HT1080 (cell line): ENCODE measurements at places on chromosomes 13 and 19.
A peak's percentile ranks its signal among the peaks of the same experiment; 100 is the strongest.

DNA sequence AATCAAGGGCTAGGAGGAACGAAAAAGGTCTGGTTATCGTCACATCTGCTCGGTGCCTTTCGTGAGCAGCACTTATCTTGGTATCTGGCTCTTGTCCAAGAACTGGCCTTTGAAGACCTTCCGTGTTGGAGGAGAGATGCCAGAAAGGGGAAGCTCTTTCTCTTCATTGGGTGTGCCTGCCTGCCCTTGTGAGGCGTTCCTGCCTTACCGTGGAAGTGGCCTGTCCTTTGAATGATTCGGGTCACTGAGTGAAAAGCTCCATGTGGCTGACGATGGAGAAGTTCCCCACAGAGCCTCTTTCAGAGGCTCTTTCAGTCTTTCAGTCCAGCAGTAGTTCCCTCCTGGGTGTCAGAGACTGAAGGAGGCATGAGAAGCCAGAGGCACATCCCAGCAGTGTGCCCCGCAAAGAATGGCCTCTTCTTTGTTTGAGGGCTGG lies 121.5 kb upstream of the SLC10A2 start:
- DNase-seq = no peak

GRCh38 chr19:38658462-38659306 lies 11.2 kb downstream of the ACTN4 start:
- DNase-seq = peak; percentile 98

DNA sequence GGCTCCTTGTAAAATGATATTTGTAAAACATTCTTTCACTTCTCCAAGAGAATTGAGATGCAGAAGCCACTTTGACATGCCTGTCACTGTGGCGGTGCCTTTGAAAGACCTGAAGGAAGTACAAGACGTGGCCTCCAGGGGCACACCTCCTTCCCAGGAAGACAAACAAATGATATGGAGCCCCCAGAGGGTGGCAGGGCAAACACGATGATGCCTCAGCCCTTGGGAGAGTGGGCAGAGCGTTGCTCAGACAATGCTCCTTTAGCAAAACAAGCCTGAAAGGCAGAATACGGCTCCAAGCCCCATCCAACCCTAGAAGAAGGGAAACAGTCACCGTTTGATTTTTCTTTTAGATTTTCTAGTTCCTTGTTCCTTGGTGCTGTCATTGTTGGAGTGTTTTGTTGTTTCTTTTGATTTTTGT lies 9.2 kb upstream of the ATP12A start:
- DNase-seq = peak; percentile 52

- DNase-seq = no peak
Observed at GRCh38 chr19:28288572-28289264, 924.2 kb downstream of the UQCRFS1 start.

GRCh38 chr13:91655731-91656130 lies 257.3 kb downstream of the GPC5 start:
- no peak for DNase-seq

DNA sequence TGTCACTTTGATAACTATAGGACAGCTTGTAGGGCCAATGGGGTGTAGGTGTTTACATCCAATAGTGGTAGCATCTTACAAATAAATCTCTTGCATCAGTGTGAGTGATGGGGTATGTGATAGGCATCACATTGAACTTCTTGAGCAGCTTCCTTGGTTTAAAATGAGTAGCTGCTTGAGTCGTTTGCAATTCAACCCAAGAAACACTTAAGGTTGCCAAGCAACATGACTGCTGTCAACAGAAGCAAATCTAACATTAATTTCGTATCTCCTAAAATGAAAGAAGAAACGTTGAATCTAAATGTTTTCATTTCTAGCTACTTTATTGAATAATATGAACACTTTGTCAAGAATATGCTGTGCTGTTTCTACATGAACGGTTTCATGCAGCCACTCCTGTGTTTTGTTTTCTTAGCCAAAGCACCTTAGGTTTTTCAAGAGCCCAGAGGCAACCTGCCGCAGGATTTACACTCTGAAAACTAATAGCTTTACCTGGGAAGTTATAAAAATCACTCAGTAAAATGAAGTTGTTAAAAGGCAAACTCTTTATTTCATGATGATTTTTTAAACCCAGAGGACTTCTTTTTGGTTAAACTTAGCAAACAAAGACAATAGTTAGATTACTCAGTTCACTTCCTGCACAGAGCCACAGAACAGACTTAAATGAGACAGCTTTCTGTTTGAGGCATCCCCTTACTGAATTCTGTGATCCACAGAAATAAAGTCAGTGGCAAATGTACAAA lies 305.2 kb downstream of the MTUS2 start:
- DNase-seq = no peak

DNA sequence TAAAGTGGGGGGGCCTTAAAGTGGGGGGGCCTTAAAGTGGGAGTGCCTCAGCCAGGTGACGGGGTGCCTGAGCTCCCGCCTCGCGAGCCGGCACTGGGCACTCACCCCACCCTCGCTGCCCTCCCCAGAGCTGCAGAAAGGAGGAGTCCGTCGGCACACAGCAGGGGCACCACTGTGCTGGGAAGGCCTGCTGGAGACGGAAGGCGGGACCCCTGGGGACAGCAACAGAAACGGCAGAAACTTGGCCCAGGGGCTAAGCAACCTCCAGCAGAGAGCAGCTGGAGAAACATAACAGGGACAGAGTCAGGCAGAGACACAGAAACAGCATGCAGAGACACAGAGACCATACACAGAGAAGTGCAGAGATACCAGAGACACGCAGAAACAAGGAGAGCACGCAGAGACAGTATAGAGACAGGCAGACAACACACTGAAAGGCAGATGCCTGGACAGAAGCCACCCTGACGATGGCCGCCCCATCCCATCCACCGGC lies 7.9 kb downstream of the CFD start:
- no peak for DNase-seq

DNA sequence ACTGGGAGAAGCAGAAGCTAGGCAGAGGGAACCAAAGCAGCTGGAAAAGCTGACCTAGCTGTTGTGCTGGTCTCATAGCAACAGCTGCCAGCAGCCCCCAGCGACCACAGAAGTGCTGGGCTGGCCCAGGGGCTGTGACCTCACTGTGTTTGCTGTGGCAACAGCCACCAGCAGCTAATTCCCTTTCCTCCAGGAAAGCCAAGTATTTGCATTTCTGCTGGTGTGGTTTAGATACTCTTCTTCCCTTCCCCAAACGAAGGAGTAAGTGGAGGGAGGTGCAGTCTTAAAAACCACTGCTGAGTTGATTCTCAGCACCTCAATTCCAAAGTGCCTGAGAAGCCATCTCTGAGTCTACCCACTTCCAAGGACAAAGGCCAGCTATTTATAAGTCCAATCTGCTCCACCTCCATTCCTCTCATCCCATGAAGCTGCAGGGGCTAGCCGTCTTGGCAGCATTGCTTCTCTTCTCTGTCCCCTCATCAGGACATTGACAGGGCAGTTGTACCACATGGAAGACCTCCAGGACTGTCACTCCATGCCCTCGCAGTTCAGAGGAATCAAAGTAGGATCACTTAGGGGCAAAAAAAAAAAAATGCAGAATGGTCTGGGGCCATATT lies 11.5 kb upstream of the CCDC97 start:
- DNase-seq = peak; percentile 62

GRCh38 chr13:96744367-96745331 lies 249.6 kb downstream of the OXGR1 start:
- DNase-seq = no peak

- no peak for DNase-seq
Observed at GRCh38 chr13:59266478-59267063, 897.2 kb downstream of the DIAPH3 start.
